AG10803 (cell line): ENCODE measurements at places on chromosomes 6 and 20.

DNA sequence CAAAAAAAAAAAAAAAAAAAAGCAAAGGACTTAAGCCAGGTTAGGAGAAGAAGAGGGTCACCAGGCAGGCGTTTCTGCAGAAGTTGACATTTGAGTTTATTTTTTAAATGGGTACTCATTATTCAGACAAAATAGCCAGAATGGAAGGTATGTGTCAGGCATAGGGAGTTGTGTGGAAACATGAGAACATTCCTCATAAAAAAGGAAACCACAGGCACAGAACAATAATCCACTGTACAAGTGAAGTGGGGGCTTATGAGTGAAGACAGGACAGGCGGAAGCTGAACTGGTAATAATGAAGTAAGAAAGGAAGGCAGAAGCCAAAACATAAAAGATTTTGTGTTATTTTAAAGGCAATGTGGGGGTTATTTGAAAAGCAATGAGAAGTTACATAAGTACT lies 104.6 kb downstream of the EPB41L2 start:
- DNase-seq = no peak

GRCh38 chr6:26003102-26003694 lies 40.6 kb downstream of the TRIM38 start:
- peak; percentile 49 for DNase-seq

DNA sequence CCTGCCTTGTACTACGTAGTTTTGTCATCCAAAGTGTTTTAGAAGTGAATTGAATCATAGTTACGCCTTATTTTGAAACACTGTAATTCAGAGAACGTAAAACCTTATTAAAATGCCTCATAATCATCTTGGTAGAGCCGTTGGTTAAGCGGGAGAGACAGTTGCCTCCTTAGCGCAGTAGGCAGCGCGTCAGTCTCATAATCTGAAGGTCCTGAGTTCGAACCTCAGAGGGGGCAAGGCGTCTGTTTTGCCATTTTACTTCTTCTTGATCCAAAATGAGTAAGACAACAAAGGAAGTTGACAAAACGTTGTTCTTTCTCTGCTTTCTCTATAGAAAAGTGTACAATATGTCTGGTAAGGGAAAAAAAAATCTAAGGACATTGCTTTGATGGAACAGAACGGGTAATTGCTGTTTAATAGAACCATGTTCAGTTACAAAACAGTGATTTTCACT lies 20.7 kb upstream of the TRIM27 start:
- DNase-seq = peak; percentile 76

DNA sequence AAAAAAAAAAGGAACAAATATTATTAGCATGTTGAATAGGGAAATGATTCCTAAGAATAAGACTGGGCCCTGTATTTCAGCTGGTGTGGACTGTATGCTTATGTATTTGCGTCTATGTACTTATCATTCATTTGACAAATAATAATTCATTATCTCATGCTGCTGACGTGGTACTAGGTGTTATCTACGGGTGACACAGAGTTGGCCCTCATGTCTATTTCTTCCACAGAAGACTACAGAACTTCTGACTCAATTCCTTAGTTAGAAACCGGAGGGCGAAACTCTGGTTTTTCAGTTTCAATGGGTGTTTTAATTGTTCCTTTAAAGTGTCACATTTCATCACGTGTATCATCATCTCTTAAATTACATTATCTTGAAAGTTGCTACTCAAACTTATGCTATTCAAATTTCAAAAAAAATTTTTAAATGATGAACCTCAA lies 305.9 kb downstream of the CLIC5 start:
- no peak for DNase-seq
